ENCODE measurements at places on chromosomes 16 and 17.

DNA sequence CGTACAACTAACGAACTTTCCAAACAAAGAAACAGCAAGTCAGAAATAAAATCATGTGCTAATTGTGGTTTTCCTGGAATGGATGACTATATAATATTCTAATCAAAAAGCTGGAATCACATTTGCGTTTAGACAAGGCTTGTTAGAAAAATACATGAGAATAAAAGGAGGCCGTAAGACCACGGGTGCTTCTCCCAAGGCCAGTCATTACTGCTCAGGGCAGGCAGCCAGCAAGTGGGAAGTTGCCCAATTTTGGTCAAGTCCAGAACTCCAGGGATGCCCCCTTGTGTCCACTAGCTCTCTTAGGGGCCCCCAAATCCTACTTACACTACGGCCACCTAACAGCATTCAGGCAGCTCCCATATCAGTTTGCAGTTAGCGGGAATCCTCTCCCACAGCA, 25.9 kb upstream of the LYRM9 start:
- DNase-seq, result no peak

- DNase-seq, result no peak
Measured at GRCh38 chr17:80850817-80851216, 140.8 kb upstream of the CHMP6 start.

DNA sequence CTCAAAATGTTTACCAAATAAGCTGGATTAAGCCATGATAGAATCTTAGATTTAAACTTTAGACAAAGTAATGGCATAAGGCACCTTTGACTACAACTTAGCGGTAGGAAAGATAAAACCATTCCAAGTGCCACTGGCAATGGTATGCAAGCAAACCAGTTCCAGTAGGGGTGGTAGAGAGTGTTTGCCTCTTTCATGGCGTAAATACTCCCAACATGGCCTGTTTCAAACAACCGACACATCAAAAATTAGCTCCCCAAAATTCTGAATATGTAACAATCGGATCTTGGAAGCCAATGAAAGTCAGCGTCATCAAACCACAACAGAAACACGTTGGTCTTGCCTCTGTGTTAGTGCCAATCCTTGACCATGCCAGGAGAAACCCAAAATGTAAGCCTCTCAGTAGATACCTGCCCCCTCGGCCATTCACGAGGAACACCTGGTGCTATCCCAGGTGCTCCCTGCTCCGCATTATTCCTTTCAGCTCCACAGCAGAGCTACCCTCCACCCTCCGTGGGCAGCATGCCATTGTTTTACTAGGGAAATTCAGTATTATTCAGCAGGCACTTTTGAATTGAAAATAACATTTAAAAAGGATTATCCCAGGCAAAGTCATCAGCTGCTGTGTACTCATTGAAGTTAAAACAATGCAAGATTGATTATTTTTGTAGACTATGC, 307.8 kb upstream of the CDH11 start:
- DNase-seq, result no peak

DNA sequence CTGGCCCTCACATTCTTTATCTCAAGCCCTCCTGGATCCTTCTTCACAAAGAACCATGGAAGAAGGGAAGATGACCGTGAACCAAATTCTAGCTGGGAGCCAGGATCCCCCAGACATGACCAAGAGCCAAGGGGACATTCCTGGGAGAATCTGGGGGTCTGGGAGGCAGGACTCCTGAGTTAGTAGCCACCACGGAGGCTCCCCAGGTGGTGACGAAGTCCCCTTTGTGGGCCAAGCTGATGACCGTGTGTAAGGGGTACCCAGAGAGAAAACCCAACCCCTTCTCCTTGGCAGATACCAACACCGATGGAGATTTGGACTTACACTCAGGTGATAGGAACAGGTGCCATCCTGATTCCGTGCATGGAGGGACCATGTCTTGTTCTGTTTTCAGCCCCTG, 6.8 kb upstream of the GFAP start:
- no peak for DNase-seq

GRCh38 chr16:3578610-3579551, 1.7 kb upstream of the NLRC3 start:
- no peak for DNase-seq

DNA sequence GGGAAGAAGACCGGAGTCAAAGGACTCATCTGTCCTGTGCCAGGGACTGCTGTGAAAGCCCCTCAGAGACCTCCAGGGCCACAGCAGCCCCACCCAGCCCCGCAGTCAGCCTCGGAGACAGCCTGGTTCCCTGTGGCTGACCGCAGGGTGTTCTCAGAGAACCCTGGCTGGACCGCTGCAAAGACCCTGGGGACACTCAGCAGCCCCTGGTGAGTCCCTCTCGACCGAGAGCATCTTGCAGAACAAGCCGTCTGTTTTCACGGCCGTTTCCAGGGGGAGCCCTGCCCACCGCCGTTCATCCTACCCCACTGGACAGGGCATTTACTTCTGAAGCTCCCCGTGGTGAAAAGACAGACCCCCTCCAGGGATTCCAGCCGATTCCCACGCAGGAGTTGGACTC, 10.3 kb downstream of the UBALD1 start:
- DNase-seq, result no peak

- no peak for DNase-seq
Measured at GRCh38 chr16:87551487-87551886, 50.8 kb upstream of the JPH3 start.

DNA sequence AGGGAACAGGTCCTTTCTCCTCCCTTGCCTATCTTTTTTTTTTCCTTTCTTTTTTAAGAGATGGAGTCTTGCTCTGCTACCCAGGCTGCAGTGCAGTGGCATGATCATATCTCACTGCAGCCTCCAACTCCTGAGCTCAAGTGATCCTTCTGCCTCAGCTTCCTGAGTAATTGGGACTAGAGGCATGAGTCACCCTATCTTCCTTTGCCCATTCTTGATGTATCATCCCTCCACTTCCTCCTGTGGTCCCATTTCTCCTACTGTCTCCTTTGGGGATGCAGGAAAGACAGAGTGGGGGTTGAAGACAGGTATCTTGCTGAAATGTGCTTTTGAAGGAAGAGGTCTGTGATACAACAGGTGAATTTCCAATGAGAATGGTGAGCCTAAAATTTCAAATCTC, 5.5 kb downstream of the MYO19 start:
- DNase-seq, result no peak

DNA sequence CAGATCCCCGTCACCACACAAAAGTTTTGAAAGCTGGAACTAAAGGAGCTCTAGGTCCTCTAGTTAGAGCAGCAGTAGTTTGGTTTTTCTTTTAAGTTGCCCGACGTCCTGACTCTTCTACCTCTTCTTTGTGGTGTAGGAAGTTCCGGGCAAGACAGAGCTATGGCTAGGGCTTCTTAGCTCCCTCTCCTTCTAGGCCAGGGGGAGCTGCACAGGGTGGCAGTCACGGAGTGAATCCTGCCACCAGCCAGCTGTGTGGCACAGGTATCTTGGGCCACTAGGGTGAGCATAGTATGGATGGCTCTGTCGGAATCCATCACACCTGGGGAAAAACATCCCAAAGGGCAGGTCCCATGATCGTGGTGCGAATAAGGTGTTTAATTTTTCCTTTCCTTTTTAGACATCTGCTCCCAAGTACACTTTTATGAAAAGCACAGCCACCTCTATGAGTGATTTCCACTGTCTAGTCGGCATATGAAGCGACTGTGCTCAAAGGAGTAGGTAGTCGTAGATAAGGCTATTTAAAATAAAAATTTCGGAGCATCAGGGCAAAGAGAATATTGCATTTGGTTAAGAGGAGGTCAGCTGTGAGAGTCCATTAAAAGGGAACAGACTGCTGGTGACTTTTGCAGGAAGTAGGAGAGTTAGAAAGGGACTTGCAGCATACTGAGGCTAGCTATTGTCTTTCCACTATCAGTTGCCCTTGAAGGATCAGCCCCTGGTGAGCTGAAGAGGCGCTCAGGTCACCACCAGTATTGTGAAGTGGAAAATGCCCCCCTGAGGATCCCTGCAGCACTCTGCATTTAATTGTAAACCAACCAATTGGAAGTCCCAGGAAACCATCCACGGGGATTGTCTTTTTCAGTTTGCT, 2.1 kb downstream of the PRKCA start:
- DNase-seq, result no peak

DNA sequence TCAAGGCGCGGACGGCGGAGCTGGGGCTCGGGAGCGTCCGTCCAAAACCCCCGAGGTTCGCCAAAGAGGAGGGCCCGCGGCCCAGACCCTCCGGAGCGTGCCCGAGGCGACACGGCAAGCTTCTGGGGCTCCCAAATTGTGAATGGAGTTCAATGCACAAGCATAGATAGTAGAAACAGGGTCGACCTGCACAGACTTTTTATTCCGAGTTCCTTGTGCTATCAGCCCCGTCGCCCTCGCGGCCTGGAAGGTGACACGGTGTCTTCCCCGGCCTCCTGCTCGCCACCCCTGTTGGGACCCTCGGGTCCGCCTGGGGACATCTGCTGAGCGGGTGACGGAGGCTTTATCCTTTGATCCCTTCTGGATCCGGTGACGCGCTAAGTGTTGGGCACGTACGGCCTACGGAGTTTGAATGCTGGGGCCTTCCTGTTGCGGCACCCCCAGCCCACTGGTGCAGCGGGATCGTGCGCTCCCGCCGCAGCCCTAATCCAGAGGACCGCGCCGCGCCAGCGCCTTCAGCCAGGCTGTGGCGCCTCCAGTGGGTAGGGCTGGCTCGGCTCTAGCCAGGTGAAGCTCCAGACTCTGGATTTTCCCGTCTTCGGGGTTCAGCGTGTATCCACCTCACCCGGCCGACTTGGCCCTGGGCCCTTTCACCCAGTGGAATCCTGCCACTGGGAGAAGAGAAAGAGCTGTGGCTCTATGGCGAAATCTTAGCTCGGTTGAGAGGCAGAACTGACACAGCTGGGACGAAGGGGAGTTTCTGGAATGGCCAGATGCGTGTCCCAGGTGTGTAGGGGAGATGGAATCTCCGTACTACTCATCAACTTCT, 17.0 kb upstream of the NTN1 start:
- DNase-seq, result no peak

GRCh38 chr17:19647697-19648474, 665 bp upstream of the ALDH3A2 start:
- DNase-seq, result peak; percentile 3

DNA sequence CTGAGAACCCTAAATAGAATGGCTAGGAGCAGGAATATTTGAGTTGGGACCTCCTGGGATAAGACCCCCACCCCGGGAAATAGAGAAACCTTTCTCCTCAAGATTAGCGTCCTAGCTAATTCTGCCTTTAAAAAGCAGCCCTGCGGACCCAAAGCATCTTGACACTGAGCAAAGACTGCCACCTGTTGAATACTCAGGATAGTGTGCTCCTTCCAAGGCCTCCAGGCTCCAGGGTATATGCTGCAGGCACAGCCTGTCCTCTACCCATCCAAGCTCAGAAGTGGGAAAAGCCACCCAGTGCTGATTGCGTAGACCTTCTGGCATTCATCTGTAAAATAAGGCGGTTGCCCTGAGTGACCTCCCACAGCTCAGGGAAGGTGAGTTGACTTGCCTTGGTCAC, 456.2 kb upstream of the DYNLRB2 start:
- DNase-seq, result no peak

- DNase-seq, result no peak
Measured at GRCh38 chr16:12664164-12664733, 139.4 kb downstream of the CPPED1 start.

GRCh38 chr16:4900036-4900435, 36.9 kb downstream of the PPL start:
- DNase-seq, result no peak

- DNase-seq, result no peak
Measured at GRCh38 chr17:40107522-40108174, 7.3 kb upstream of the NR1D1 start.

- DNase-seq, result no peak
Measured at GRCh38 chr17:48010193-48010592, 27.4 kb downstream of the COPZ2 start.

- no peak for DNase-seq
Measured at GRCh38 chr16:83781-84615, 6.0 kb downstream of the MPG start.

- no peak for DNase-seq
Measured at GRCh38 chr17:27816946-27817345, 16.6 kb upstream of the NOS2 start.

GRCh38 chr17:2102931-2103809, 48.3 kb downstream of the HIC1 start:
- no peak for DNase-seq

GRCh38 chr17:21209511-21210175, 4.3 kb downstream of the TMEM11 start:
- DNase-seq, result no peak

DNA sequence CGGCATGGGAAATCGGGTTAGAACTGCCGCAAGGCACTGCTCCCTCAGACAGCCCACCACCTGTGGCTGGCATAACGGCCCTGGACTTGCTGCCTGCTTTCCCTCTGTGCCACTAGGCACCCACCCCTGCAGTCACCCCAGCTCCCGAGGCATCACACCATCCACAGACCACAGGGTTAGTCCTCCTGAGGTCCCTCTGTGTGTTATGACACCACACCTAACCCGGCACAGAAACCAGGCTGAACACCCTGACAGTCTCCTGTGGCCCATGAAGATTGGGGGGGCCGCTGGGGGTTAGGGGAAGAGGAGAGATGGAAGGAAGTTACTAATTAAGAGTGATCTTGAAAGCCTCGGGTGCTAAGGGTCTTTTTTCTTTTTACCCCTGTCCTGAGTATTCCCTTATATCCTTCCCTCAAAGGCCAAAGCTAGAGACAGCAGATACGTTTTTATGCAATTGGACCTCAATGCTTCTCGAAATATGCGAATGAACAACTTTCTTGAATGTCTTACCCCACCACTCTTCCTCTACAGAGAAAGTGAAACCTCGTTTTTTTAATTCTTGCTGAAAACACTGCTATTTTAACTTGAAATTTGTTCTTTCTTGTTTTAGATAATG, 7.0 kb downstream of the CYTH1 start:
- peak; percentile 35 for DNase-seq

GRCh38 chr16:87180069-87180468, 137.1 kb downstream of the C16orf95 start:
- DNase-seq, result no peak

Data from T follicular helper cell (primary cell).